ENCODE measurements at places on chromosomes 7 and 10. TPM values are rescaled to one million over a fixed set of nuclear protein-coding genes. Genes with fewer than 3 reads are reported as not detected.

DNA sequence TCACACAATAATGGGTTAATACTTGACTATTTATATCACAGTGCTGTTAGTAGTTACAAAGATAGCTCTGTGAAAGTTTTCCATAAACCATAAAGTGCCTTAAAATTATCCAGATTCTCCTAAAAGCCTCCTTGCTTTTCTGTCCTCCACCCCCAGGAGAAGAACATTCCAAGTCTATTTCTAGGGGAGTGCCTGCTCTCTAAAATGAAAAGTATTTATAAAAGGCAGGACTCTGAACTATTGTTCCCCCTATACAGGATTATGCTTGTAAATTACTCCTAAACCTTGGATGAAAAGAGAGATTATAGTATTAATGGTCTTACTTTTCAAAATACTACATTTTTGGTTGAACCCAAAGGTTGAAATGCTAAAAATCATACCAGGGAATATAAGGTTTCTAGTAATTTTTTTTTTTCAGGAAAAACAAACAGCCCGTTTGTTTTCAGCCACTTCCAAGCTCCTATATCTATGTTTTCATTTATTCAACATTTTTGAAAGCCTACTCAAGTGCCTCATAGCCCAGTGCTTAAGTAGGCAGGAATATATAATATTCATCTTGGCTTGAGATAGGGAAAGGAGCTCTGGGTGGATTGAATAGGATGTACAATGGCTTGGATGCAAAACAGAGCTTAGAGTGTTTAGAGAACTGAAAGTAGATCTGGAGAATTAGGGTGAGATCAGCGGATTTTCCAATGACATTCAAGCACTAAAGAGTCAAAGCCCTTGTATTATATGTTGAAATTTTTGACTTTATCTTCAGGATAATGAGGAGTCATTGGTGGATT lies 320.7 kb downstream of the GPR37 start:
- DNase-seq, result no peak

DNA sequence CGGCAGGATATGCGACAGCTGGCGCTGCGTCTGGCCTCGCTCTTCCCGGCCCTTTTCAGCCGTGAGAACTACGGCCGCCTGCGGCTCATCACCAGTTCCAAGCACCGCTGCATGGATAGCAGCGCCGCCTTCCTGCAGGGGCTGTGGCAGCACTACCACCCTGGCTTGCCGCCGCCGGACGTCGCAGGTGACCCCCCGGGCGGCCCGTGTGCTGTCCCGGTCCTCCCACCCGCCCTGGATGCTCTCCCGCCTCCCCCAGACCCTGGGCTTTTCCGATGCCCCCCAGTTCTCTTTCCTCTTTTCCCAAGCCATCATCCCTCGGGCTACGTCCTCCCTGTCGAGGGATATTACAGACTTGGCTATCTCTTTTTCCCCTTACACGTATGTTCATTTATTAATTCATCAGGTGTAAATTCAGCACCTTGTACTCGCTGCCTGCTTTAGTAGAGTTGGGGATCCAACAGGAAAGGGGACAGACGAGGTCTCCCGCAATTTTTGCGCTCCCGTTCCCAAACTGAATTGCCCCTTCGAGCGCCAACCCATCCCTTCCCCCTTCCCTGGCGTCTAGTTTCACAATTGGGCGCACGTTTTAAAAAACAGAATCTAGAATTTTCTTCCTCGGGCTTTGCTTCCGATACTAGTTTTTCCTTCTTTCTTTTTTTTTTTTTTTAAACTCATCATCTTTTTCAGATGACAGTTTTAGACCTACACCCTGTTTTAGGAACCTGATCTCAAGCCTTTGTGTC lies 846 bp downstream of the MINPP1 start:
- DNase-seq, result peak; percentile 48

DNA sequence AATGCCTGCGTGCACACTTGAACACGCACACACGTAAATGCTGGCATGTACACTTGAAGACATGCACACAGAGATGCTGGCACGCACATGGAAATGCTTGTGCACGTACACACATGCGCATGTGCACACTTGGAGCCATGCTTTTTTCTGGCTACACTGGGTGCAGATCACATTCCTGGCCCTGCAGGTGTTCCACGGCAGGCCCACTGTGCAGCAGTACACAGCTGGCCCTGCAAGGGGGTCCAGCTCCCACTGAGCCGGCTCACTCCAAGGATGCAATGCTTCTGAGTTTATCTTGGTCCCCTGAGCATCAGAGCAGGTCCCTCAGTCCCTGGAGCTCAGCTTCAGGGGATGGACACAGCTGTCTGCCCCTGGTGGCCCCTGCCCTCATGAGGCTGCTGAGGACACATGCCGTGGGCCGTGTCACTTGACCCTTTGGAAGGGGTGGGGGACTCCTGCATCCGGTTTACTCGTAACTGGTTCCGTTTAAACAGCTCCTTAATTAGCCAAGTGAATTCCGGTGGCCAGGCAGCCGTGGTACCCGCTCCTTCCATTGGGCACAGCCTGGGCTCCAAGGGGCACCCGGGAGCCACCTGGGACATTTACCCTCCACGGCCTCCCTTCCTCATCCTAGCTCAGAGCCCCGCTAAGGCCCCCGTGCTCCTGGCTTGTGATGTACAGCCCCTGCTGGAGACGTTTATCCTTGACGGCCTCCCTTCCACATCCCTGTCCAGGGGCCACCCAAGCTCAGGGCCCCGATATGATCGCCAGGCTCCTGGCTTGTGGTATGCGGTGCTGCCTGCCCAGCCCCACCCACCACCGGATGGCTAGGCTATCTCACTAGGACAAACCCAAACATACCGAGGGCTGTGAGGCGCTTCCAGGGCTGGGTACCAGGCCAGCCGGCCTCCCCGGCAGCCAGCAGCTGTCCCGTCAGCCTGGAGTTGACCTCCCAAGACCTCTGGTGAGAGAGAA lies 39.5 kb upstream of the DPYSL4 start:
- DNase-seq, result no peak

GRCh38 chr10:107481224-107481623 lies 316.7 kb upstream of the SORCS1 start:
- no peak for DNase-seq

DNA sequence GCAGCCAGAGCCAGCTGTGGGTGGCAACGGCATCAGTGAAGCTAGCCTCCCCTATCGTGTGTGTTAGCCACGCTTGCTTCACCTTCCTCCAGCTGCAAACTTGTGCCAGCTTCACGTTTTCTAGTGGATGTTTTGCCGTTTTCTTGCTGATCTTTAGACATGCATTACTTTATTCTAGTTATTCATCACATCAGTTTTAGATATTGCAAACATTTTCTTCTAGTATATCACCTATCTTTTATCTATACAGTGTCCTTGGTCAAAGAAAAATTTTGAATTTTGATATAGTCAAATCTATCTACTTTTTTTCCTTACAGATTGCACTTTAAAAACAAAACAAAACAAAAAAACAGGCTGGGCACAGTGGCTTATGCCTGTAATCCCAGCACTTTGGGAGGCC lies 6.7 kb upstream of the PAPOLB start:
- DNase-seq, result no peak

DNA sequence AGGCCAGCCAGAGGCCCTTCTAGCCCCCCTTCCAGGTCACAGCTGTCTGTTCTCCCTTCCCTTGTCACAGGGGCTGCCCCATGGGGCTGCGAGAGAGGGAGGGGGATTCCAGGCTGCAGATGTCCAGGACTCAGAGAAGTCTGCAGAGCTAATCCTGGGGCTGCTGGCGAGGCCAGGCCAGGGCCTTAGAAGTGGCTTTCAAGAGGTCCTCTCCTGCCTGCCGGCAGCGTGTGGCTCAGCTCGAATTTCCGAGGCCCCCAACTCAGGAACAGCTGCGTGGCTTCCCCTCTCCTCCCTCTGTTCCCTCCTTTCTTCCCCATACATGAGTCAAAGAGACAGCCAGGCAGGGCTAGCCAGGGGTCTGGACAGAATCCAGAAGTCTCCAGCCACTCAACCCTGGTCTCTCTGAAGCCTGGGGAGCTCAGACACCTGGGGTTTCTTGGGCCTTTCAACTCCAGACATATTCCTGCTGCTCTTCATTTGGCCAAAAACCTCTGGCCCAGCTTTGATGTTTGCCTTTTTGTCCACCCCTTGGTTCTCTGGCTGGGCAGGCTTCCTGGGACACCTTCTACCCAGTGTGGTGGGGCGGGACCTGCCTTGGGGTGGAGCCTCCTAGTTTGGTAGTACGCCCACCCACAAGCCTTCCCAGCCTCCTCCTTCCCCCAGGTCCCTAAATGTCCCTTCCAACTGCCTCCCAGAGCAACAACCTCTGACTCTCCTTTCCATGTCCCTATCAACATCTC lies 21.8 kb upstream of the EIF5AL1 start:
- peak; percentile 20 for DNase-seq

DNA sequence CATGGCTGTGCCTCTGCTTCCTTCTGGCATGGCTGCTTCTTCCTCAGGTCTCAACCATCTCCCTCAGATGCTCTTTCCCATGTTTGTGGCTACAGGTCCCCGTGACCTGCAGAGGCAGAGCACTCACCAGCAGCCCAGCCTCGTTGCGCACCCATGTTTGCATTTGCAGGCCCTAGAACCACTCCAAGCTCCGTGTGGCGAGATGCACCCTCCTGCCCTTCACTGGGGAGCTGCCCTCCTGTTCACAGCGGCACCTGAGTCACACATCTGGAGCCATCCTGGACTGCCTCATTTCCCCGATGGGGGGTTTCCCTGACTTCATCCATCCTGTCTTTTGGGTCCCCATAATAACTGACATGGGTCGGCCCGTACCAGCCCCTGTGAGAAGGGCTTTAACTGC lies 35.9 kb downstream of the EGFR start:
- no peak for DNase-seq

The REEP3 gene
- total RNA-seq, result 101 TPM
